ENCODE measurements at places on chromosomes 13 and 19.
A peak's percentile ranks its signal among the peaks of the same experiment; 100 is the strongest.

GRCh38 chr13:67008075-67008668 is 222.0 kb downstream of the PCDH9 start:
- DNase-seq = no peak

- DNase-seq = peak; percentile 12
These were observed 1.3 kb downstream of the ZNF616 start for GRCh38 chr19:52138278-52138982.

DNA sequence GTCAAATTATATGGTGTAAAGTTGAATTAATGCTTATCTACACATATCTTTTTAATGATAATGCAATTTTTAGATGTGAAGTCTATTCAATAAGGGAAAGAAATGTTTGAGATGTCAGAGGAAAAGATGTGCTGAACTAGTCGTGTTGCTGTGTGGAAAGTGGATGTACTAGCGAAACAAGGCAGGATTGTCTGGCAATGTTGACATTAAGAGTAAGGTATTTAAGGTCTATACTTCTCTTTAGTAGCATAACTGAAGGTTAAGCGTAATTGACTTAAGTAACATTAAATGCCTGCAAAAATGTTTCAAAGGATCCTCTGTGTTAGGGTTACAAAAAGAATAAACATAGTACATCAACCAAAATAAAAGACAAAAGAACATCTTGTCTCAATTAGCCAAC is 787.3 kb upstream of the KLHL1 start:
- DNase-seq = no peak

DNA sequence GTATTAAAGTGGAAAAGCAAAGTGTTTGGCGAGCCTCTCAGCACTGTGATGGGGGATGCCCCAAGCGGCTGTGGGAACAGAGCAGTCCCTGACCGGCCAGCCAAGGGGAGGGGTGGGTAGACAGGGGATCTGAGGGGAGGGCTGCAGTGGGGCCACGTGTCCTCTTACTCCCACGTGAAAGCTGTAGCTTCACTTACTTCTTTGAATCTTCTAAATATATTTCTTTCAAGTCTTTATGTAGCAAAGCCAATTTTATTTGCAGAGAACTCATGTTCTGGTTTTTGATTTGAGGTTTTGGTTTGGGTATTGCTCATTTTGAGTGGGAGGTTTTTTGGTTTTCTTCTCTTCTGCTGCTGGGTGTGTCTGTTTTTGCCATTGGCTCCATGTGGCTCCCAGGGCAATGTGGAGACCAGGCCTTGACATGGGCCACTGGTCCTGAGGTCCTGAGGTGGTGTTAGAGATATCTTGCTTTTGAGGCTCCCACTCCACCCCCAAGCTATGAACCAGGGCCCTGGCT is 17.7 kb upstream of the OVOL3 start:
- no peak for DNase-seq

- DNase-seq = no peak
These were observed 24.6 kb downstream of the MAU2 start for GRCh38 chr19:19345232-19345631.

GRCh38 chr13:97182111-97182890 is 39.8 kb upstream of the MBNL2 start:
- DNase-seq = no peak

DNA sequence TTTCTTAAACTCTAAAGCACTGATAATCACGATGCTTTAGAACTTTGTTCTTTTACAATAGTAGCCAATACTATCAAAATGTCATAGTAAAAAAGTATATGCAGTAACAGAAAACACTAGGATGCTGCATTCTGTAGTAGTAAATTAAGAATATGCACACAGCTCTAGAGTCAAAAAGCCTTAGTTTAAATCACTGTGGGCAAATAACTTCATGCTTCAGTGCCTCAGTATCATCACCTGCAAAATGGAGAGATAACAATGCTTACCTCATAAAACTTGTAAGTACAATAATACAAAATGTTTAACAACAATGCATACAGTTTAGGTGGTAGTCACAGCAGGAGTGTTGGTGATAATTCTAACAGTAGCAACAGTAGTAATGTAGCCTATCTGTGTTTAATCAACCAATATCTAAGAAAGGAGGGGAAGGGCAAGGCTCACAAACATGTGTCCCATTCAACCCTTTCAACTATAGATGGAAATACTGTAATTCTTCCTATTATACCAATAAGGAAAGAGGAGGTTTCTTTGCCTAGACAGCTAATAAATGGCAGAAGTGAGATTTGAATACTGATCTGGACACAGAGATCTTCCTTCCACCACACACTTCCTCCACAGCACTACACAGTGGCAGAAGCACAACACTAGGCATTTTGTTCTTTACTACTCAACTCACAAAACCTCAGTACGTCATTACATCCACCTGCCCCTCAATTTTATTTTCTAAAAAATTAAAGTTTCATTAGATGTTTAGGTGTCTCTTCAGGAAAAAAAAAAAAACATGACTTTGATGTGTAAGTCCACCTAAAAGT is 4.6 kb downstream of the RBM26 start:
- DNase-seq = no peak

GRCh38 chr19:38719761-38720558 is 24.3 kb downstream of the CAPN12 start:
- DNase-seq = no peak

- DNase-seq = no peak
These were observed 1310.4 kb upstream of the SLC10A2 start for GRCh38 chr13:104376588-104376987.

DNA sequence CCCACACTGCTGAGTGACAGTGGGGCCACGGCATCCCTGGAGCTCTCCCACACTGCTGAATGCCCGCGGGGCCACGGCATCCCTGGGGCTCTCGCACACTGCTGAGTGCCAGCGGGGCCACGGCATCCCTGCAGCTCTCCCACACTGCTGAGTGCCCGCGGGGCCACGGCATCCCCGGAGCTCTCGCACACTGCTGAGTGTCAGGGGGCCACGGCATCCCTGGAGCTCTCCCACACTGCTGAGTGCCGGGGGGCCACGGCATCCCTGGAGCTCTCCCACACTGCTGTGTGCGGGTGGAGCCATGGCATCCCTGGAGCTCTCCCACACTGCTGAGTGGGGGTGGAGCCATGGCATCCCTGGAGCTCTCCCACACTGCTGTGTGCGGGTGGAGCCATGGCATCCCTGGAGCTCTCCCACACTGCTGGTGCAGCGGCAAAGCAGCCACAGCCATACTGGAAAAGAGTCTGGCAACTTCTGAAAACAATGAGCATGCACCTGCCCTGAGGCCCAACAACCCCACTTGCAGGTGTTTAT is 8.6 kb downstream of the TUBGCP3 start:
- DNase-seq = no peak

GRCh38 chr19:11165486-11166030 is 10.0 kb upstream of the SPC24 start:
- DNase-seq = no peak

- no peak for DNase-seq
These were observed 13.3 kb downstream of the CDC16 start for GRCh38 chr13:114248011-114248410.

DNA sequence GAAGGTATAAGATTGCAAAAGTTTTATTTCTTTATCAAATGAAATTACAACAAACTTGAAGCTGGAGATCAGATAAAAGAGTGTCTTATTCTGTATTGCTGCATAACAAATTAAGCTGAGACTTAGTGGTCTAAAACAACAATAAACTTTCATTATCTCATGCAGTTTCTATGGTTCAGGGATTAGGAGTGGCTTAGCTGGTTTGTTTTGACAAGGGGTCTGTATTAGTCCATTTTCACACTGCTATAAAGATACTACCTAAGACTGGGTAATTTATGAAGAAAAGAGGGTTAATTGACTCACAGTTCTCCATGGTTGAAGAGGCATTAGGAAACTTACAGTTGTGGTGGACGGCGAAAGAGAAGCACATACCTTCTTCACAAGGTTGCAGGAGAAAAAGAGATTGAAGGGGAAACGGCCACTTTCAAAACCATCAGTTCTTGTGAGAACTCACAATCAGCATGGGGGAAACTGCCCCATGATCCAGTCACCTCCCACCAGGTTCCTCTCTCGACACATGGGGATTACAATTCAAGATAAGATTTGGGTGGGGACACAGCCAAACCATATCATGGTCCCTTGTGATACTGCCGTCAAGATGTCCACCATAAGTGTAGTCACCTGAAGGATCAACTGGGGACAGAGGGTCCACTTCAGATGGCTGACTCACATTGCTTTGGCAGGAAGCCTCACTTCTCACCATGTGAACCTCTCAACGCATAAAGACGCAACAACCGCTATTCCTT is 97.8 kb downstream of the RNF17 start:
- DNase-seq = no peak

- peak; percentile 80 for DNase-seq
These were observed 624 bp downstream of the CTXN1 start for GRCh38 chr19:7925171-7925851.

Measured in fibroblast of pulmonary artery (primary cell).